ENCODE measurements at places on chromosomes 13 and 19.

GRCh38 chr19:49971991-49972411 is 11.0 kb upstream of the SIGLEC11 start:
- DNase-seq, result no peak

DNA sequence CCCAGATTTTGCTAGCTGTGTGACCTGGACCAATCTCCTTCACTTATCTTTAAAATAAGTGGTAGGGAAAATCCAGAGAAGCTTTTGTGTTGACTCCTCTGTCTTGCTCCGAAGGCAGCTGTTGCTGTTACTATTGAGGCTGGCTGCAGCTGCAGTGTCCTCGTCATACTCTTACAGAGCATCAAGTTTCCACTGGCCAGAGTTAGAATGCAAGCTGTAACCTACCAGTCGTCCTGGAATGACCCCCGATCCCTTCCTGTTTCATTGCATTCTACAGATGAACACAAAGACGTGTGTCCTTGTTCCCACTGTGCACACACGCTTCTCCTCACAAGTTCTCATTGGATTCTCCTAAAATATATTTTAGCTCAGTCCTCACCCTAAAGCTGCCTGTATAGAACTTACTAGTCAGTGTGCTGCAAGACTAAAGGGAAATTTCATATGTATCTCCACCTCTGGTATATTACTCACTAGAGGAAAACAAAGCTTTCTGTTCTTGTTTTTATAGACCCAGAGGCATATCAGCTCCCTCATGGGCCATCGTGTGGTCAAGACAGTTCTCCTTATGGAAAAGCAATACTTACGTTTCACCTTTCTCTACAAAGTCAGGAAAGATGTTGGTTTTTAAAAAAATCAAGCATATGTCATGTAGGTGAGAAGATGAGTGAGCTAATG is 589.8 kb downstream of the LMO7 start:
- DNase-seq, result no peak

DNA sequence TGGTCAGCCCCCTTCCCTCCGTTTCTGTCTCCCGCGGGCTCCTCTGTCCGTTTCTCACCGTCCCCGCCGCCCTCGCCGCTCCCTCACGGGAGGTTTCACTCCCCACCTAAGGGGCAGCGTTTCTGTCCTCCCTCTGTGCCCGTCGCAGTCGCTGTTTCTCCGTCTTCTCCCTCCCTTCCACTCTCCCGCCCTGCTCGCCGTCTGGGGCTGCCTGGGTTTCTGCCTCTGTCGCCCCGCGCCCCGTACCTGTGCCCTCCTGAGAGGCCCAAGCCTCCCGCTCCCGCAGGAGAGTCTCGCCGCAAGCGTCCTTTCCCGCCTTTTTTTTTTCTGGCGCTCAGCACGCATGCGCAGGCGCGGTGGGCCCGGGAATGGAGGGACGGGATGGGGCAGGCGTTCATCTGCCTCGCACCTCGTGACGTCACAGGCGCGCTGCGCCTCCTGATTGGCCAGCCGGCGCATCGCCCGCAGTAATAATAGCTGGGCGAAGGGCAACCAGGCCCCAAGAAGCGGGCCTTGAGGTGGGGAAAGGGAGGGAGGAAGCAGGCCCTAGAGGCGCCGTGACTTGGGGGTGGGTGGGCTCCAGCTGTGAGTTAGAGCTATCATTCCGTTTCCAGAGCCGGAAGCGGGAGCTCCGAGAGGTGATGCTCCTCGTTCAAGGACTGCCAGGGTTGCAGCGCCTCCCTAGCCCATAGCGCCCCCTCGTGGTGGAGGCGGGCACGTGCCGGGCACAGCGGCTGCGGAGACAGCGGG is 15.4 kb downstream of the SSC5D start:
- DNase-seq, result peak; percentile 93

DNA sequence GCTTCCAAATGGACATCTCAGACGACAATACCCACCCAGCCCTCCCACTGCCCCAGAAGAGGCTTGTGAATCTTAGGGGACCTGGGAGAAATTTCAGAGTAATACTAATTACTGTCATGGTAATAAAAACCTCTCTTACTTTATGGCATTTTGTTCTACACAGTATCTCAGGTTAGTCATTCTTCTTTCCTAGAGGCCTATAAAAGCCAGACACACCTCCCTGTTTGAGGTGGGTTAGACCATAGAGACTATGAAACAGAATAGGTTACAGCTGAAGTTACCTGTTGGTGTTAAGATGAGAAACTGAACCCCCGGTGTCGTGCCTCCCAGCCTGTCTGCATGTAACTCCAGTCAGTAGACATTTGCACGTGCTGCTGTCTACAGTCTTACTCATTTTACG is 113.9 kb downstream of the SLC7A1 start:
- DNase-seq, result no peak

DNA sequence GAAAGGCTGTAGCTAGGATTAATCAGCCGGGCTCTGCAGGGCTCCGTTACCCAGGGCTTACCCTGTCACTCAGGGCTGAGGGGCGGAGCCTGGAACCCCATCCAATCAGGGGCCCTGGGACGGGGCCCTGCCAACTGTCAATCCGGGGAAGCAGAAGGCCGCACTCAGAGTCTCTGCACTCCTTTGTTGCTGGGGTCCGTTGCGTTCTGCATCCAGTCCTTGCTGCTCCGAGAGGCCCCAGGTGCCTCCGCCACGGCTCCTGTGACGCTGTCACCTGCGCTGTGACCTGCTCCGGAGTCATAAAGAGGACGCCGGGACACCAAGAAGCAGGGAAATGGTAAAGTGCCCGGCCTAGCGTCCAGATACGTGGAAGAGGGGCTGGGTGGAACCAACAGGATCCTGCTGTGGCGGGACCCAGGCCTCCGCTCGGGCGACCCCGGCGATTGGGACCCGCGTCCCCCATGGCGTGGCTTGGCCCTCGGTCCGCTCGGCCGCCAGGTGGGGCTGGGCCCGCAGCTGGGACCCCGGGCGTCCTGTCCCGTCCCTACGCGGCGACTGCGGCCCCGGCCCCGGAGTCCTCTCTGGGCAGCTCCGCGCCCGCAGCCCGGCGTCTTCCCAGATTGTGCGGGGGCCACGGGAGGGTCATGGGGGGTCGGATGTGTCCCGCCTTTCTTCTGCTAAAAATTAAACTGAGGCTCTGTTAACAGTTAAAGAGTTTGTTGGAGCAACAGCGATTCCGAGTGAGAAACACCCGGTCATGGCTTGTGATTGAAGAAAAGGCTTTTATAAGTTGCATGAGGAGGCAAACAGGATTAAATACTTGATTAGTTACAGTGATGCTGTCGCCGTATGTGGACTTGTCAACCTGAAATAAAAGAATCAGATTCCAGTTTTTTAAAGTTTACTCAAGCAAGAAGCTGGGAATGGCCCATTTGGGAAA is at the start of gene ZNF491:
TSS of gene ZNF491 (plus strand) at position 133 of the 940 bp plus-strand sequence. CDS start 7,431 bp downstream, outside the sequence.
- peak; percentile 91 for DNase-seq
